Activated naive CD8-positive, alpha-beta T cell treated with anti-CD3 and anti-CD28 coated beads, Interleukin-2, amount 50 U/mL, for 16 hours (primary cell): ENCODE measurements at places on chromosomes 6 and 20.

GRCh38 chr6:136969930-136970329 is 47.8 kb downstream of the SLC35D3 start:
- DNase-seq, result no peak

DNA sequence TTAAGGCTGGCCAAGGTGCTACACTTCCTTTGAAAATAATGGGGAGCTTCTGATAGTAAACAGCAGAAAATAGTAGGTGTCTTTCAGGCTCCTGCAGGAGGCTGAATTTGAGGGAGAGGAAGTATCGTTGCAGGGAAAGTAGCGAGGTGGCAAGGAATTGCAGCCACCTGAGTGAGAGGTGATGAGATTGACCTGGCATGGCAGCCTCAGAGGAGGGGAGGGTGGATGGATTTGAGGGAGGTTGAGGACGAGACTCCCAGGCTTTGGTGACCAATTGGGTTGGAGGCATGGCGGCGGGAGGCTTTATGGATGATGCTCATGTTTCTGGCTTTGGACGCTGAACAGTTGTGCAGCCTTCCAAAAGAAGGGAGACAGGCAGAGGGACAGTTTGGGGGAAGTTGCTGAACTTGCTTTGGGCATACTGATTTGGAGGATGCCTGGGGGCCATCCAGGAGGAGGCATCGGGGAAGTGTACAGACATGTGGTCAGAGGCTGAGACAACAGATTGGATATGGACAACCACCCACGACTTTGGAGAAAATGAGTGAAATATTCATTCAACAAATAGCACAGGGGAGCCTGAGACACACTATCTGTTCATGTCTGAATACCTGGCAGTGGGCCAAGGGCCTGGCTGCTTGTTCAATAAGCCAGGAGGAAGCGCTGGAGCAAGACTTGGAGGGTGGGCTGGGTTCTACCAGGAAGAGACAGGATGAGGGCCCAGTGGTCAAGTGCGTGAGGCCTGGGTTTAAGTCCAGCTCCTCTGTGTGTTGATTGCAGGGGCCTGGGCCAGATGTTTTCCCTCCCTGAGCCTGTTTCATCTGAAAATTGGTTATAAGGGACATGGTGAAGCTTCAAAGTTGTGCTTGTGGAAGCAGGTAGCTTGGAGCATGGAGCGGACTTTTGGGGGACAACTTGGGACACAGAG is 113.2 kb downstream of the CEBPB start:
- DNase-seq, result no peak

DNA sequence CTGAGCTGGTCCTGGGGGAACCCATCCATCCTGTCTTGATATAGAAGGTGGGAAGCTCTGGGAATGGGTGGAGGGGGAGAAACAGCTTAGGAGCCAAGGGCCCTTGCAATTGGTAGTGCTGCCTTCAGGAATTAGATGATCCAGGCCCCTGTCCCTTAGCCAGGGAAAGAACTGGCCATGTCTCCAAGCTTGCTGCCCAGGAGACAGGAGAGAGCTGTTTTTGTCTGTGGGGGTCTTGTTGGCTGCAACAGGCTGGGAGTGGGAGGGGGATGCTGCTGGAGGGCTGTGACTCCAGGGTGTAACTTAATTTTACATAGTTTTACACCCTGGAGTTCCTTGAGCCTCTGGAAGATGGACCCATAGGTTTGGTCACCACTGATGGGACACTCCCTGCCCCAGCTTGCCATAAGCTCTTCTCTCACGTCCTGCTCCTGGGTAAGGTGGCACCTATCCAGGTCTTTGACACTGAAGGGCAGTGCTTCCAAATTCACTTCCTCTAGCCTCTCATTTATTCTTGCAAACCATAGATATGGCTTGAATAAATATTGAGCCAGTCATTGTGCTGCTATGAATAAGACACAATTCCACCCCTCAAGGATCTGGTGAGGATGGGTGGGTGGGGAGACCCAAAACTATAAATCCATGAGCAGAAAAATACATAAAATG is 16.8 kb downstream of the VEGFA start:
- no peak for DNase-seq

GRCh38 chr20:13348311-13349234 is 127.5 kb downstream of the ISM1 start:
- no peak for DNase-seq

DNA sequence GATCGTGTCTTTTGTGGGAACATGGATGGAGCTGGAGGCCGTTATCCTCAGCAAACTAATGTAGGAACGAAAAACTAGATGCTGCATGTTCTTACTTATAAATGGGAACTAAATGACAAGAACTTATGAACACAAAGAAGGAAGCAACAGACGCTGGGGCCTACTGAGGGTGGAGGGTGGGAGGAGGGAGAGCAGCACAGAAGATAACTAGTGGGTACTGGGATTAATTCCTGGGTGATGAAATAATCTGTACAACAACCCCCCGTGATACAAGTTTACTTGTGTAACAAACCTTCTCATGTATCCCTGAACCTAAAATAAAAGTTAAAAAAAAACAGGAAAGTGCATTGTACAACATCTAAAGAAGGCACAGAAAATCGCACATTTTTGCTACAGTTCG is 59.0 kb upstream of the TMEM170B start:
- DNase-seq, result no peak

- no peak for DNase-seq
Observed at GRCh38 chr6:43257367-43258145, 14.3 kb downstream of the TTBK1 start.
